ENCODE measurements at places on chromosomes 2 and 18. TPM values are rescaled to one million over a fixed set of nuclear protein-coding genes. Genes with fewer than 3 reads are reported as not detected.

Gene PLGLB2
- 0.89 TPM for total RNA-seq

Gene PAIP2B
- total RNA-seq, result 0.67 TPM

Gene LCT
- not detected for total RNA-seq

Gene UGT1A10
- not detected for total RNA-seq

Gene GAREM2
- 0.45 TPM for total RNA-seq

Gene GREB1
- 0.17 TPM for total RNA-seq

Gene CCNYL1
- 2.8 TPM for total RNA-seq

Gene AQP12B
- not detected for total RNA-seq

Gene FBXO48
- 0.30 TPM for total RNA-seq

Gene INSIG2
- total RNA-seq, result 3.5 TPM

Gene CMPK2
- 0.30 TPM for total RNA-seq

Gene ACVR1C
- total RNA-seq, result not detected

Gene IL1RN
- not detected for total RNA-seq

Gene STK16
- total RNA-seq, result 18.8 TPM

Gene ZSWIM2
- total RNA-seq, result not detected

Gene UCN
- 0.15 TPM for total RNA-seq

Gene TNFRSF11A
- total RNA-seq, result 0.30 TPM

Gene IL1A
- total RNA-seq, result not detected

Gene DPYSL5
- not detected for total RNA-seq

Gene FOXD4L1
- total RNA-seq, result not detected

Gene DNAH7
- total RNA-seq, result under 0.01 TPM

Gene CHRND
- total RNA-seq, result not detected

Gene SLC19A3
- total RNA-seq, result 0.59 TPM

Gene ATP6V1C2
- not detected for total RNA-seq

Gene THAP4
- 49.8 TPM for total RNA-seq

Gene G6PC2
- total RNA-seq, result not detected

Gene KIAA2012
- total RNA-seq, result not detected

Gene SERPINB4
- not detected for total RNA-seq

Gene FN1
- total RNA-seq, result 4,893 TPM
